ENCODE measurements at places on chromosomes 2 and 18.

- DNase-seq: no peak
Observed at GRCh38 chr2:211349031-211349430, 792.6 kb downstream of the CPS1 start.

- no peak for DNase-seq
Observed at GRCh38 chr2:207316484-207316883, 150.7 kb upstream of the KLF7 start.

GRCh38 chr18:48840491-48840877, 110.3 kb downstream of the SMAD7 start:
- peak; percentile 74 for DNase-seq

DNA sequence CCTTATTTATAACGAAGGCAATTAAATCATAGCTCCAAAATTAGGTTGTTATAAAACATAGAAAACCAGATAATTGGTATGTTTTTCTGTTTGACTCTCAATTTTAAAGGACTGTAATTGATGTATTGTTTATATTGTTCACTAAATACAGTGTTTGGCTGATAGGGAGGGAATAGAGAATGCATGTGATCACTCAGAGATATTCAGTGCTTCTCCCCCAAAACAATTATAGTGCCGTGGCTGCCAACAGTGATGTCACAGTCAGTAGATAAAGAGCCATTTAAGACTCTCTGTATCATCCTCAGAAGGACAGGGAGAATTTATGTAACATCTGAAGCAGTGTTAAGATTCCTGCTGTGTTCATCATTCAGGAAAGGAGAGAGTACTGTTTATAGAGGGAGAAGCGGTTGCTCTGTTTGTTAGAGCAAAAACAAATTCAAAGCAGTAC, 69.6 kb downstream of the PHLPP1 start:
- DNase-seq: peak; percentile 76

- DNase-seq: no peak
Observed at GRCh38 chr2:110816404-110817365, 84.3 kb downstream of the ACOXL start.

DNA sequence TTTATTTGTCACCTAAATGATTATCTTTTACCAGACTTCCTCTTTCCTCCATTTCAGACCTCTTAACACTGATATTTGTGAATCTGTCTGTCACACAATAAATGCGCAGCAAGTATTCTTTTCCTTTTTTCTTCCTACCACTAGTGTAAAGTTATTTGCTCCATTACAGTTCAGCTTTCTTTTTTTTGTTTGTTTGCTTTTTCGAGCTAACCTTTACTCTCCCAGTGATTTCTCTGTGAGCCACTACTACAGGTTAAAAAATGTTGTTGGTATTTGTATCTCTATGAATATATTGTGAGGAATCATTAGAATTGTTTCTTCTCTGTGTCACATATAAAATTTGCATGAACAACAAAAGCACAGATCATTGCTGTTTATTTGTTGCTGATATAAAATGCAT, 854.0 kb upstream of the GCFC2 start:
- no peak for DNase-seq

DNA sequence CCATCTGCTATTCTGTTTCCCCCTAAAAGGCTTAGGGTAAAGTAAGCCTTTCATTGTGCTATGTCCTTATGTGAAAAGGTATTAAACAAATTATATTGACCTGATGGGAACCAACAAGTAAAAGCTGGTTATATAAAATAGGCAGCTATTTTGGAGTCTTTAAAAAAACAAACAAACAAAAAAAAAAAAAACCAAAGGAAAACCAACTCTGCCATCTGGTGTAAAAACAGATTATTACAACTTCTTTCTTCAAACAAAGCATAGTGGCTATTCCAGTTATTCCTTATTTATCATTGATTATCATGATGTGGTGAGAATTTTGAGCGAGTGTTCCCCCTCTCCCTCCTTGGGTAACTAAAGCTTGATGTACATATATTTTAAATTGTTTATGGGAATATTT, 122.3 kb upstream of the FHL2 start:
- no peak for DNase-seq

DNA sequence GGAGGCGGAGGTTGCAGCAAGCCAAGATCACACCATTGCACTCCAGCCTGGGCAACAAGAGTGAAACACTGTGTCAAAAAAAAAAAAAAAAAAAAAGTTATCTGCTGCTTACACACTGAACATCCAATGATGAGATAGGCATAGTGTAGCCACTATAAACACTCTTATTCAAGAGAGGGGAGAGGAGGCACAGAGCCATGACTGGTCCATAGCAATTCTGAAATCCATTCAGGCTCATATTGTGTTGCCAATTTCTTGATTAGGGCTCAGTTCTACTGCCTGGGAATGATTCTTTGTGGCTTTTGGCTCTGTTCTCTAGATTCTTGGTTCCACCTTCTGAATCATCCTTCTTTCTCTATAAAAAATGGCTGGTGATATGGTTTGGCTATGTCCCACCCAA, 136.1 kb downstream of the ZFP36L2 start:
- no peak for DNase-seq

DNA sequence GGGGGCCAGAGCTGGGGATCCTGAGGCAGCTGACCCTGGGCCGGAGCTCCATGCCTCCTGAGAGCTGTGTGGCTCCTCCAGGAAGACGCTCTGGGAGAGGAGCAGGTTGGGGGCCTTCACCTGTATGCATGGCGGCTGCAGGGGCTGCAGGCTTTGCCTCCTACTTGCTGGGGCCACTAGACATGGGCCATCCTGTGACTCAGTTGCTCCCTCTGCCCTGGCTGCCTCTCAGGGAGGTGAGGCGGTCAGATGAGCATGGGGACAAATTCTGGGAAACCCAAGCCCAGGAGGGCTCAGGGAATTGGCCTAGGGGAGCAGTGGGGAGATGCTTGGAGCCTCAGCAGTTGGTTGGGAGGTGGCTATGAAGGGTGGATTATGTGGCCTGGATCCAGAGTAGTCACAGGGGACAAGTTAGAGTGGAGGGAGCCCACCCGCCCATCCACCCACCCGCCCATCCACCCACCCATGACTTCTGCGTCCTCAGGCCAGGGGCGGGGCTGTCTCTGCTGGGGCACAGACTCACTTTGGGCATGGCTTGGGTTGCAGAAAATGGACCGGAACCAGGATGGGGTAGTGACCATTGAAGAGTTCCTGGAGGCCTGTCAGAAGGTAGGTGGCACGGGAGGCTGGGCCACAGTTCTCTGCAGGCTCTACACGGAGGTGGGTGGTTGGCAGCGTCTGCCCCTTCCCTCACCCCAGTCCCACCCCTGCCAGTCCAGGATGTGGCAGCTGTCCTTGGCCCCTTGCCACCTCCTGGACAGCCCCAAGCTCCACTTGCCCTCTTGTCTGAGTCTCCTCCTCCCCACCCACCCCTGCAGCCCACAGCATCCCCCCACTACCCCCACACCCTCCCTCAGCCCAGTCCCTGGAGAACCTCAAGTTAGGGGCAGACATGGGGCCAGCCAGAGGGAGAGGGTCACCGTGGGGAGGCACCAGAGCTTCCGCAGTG, 19.5 kb upstream of the FAHD2A start:
- DNase-seq: peak; percentile 9

GRCh38 chr18:79989195-79989497, 783 bp upstream of the TXNL4A start:
- no peak for DNase-seq

- no peak for DNase-seq
Observed at GRCh38 chr2:145329971-145330370, 810.1 kb upstream of the ZEB2 start.

DNA sequence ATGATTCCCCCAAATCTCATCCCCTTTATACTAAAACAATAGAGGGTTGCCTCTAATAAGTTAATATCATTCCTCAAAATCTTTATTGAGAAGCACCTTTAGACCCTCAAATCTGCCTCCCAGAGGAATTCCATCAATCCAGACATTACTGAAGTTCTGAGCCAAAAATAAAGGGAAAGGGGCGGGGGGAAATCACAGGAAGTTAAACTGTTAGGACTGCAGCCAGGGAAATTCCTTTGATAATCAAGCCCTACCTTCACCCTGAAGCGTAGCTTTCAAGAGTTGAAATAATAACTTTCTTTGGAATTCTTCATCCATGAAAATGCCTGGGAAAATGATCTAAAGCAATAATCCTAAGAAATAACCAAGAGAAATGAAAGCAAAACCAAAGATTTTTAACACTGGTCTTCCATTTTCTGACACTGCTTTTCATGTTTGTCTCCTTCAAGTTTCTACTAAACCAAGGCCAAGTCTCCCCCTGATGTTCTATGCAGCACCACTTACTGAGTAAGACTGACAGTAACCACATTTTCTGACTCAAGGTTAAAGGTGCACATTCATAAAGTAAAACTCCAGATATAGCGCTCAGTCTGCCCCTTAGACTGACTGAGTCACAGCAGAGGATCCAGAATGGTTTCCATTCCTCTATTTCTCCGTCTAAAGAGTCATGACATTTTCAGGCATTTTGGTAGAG, 78.2 kb downstream of the TCF4 start:
- no peak for DNase-seq
